Testis (tissue), 5 donors: ENCODE measurements at places on chromosomes 2 and 18. TPM values are rescaled to one million over a fixed set of nuclear protein-coding genes. Genes with fewer than 3 reads are reported as not detected.
A peak's percentile ranks its signal among the peaks of the same experiment; 100 is the strongest.

Gene SMCHD1
- total RNA-seq, result 111 TPM

Gene MBD1
- 200 TPM for total RNA-seq

Gene PLA2R1
- 5.3 TPM for total RNA-seq

Gene ALPP
- total RNA-seq, result 0.87 TPM

Gene LONRF2
- 17.7 TPM for total RNA-seq

Gene ERFE
- 9.5 TPM for total RNA-seq

Gene MRO
- 134 TPM for total RNA-seq

DNA sequence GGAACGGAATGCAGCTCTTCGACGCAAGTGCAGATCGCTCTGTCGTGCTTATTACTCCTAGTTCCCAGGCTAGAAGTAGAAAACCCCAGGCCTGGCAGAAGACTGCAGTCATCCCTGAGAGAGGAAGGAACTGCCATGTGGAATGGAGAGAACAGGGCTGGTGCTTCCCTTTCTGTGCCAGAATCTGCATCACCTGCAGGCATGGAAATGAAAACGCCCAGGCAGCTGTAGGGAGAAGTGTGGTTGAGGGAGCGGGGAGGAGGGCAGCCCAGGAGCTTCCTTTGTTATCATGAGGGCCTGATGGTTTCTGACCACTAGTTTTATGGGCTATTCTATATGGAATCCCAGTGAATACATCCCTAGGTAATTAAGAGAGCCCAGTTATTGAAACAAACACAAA, 79.4 kb upstream of the SMIM21 start:
- H3K36me3 ChIP-seq, result no peaks in the 10 kb centered on the region
- DNase-seq, result no peak
- H3K27me3 ChIP-seq, result no peaks in the 10 kb centered on the region

GRCh38 chr2:45533771-45534170, 77.3 kb downstream of the SRBD1 start:
- H3K4me1 ChIP-seq, result no peaks in the 10 kb centered on the region
- H3K4me3 ChIP-seq, result no peak overlapping the region
- H3K27me3 ChIP-seq, result no peaks in the 10 kb centered on the region
- DNase-seq, result no peak
- no peaks in the 10 kb centered on the region for H3K36me3 ChIP-seq
- no peak overlapping the region for H3K27ac ChIP-seq

DNA sequence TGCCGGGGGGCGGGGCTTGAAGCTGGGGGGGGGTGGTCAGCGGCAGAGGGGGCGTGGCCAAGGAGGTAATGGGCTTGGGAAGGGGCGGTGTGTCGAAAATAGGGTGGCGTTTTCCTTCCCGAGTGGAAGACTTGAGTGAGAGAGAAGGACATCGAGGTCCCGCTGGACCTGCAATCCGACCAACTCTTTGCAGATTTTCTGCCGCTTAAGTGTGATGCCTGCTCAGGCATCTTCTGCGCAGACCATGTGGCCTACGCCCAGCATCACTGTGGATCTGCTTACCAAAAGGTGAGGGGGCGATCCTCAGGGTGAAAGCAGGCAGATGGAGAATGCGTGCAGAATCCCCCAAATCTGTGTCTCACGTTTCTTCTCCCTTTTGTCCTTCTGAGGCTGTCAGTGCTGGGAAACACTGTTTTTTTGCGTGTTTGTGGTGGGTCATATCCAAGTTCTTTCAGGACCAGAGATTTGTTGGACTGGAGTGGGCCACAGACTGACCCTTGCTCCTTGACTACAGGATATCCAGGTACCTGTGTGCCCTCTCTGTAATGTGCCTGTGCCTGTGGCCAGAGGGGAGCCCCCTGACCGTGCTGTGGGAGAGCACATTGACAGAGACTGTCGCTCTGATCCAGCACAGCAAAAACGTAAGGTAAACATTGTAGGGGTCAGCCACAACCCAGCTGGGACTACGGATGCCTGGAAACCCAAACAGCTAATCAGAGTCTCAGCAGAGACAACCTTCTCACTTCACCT, 727 bp downstream of the ZFAND2B start:
- no peaks in the 10 kb centered on the region for H3K36me3 ChIP-seq
- no peaks in the 10 kb centered on the region for H3K27me3 ChIP-seq
- H3K4me1 ChIP-seq, result peaks cover 18% of the 10 kb centered on the region
- no peak for DNase-seq
- peak overlapping the region; percentile 97 for H3K27ac ChIP-seq

GRCh38 chr2:137521653-137522619, 442.3 kb upstream of the HNMT start:
- H3K27ac ChIP-seq, result no peak overlapping the region
- no peak for DNase-seq
- H3K4me3 ChIP-seq, result no peak overlapping the region
- no peaks in the 10 kb centered on the region for H3K27me3 ChIP-seq
- no peaks in the 10 kb centered on the region for H3K36me3 ChIP-seq

- no peak for DNase-seq
- H3K27me3 ChIP-seq, result no peaks in the 10 kb centered on the region
- no peak overlapping the region for H3K4me3 ChIP-seq
Measured at GRCh38 chr18:78995740-78996395, 16.2 kb downstream of the SALL3 start.

GRCh38 chr2:216533609-216534008, 35.0 kb downstream of the RPL37A start:
- no peaks in the 10 kb centered on the region for H3K27me3 ChIP-seq
- H3K27ac ChIP-seq, result no peak overlapping the region
- H3K4me3 ChIP-seq, result no peak overlapping the region

DNA sequence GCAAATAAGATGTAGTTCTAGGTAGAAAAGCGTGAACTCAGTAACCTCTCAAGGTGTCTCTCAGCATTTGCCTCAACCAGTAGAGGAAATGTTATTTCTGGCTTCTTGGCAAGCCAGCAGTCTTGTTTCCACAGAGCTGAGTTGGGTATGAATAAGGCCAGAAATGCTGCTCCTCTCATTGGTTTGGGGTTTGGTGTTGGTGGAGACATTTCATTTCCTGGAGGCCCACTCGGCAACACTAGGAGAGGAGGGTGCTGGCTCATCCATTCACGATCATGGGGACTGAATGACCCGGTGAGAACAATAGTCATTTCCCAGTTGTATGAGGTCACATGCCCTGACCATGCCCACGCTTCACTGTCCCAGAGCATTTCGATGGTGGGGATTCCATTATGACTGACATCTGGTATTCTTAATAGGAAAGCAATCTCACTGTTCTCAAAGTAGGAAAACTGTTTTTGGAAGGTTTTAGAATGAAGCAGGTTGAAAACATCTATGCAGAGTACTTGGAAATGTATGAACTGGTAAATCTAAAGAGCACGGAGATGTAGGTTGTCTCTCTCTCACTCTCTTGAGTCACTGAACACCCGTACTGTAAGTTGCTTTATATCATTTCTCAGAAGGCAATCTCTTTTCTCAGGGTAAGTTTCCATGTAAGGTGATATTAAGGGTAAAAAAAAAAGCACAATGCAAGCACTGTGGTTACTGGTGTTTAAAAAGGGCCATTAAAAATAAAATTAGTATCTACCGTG, 37.1 kb upstream of the CTLA4 start:
- no peak for DNase-seq
- no peak overlapping the region for H3K27ac ChIP-seq
- H3K27me3 ChIP-seq, result no peaks in the 10 kb centered on the region
- no peaks in the 10 kb centered on the region for H3K4me1 ChIP-seq
- no peak overlapping the region for H3K4me3 ChIP-seq
- no peaks in the 10 kb centered on the region for H3K36me3 ChIP-seq

DNA sequence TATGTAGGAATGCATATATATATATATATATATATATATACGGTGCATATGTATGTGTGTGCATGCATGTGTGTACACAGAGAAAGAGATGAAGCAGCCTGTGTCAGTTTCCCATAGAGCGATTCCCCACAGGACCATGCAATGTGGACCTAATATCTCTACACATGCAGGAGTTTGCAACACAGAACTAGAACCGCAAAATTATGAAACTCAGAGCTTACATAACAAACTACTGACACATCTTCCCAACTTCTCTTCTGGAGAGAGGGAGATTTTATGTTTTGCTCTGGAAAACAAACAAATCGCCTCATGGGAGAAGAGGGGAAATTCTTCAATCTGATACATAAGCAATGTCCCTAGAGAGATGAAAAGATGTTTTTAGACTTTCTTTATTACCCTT, 377.2 kb downstream of the LRATD1 start:
- no peak overlapping the region for H3K27ac ChIP-seq
- DNase-seq, result no peak
- H3K4me1 ChIP-seq, result no peaks in the 10 kb centered on the region
- no peaks in the 10 kb centered on the region for H3K27me3 ChIP-seq
- H3K4me3 ChIP-seq, result no peak overlapping the region
- no peaks in the 10 kb centered on the region for H3K36me3 ChIP-seq

DNA sequence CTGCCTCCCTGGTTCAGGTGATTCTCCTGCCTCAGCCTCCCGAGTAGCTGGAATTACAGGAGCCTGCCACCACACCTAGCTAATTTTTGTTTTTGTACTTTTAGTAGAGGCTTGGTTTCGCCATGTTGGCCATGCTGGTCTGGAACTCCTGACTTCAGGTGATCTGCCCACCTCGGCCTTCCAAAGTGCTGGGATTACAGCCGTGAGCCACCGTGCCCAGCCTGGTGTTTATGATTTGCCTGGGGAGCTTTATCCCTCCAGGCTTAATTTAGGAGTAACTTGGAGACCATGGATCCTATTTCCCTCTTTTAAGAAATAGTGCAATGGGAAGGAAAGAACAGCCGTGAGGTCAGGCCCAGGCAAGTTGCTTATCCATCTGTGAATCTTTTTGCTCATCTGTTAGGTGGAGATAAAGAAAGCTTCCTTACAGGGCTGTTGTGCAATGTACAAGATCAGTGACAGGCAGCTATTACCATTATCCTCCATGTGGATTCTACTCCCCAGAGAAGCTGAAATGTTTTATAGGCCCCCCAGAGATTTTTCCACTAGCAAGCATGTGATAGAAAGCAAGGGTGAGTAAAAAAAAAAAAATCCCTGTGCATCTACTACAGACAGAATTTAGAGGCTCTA, 104.9 kb upstream of the MGAT5 start:
- H3K4me1 ChIP-seq, result peaks cover 5% of the 10 kb centered on the region
- H3K27ac ChIP-seq, result no peak overlapping the region
- H3K36me3 ChIP-seq, result no peaks in the 10 kb centered on the region
- no peaks in the 10 kb centered on the region for H3K27me3 ChIP-seq
- no peak for DNase-seq

DNA sequence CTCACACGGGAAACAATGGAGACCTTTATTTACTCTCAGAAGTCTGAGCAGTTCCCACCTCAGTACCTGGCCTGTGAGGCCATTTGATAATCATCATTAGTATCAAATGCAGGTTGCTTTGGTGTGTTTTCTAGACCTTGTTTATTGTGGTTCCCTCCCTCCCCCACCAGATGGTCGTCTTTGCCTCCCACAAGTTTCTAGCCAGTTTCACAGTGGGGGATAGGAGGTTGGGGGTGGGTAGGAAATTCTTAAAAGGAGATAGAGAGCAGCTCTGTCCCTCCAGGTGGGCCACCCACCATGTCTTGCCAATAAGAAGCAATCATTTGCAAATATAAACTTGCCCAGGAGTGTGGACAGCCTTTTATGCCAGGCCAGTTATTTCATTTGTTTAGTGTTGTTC, 31.3 kb downstream of the SETBP1 start:
- no peak for DNase-seq
- H3K4me1 ChIP-seq, result peaks cover 16% of the 10 kb centered on the region
- H3K27me3 ChIP-seq, result no peaks in the 10 kb centered on the region
- no peak overlapping the region for H3K27ac ChIP-seq

- peak; percentile 58 for DNase-seq
- H3K36me3 ChIP-seq, result no peaks in the 10 kb centered on the region
- H3K4me1 ChIP-seq, result peaks cover 4% of the 10 kb centered on the region
- H3K4me3 ChIP-seq, result peak overlapping the region; percentile 27
- H3K27ac ChIP-seq, result no peak overlapping the region
- H3K27me3 ChIP-seq, result no peaks in the 10 kb centered on the region
Measured at GRCh38 chr2:218387369-218388194, 5.5 kb downstream of the SLC11A1 start.

DNA sequence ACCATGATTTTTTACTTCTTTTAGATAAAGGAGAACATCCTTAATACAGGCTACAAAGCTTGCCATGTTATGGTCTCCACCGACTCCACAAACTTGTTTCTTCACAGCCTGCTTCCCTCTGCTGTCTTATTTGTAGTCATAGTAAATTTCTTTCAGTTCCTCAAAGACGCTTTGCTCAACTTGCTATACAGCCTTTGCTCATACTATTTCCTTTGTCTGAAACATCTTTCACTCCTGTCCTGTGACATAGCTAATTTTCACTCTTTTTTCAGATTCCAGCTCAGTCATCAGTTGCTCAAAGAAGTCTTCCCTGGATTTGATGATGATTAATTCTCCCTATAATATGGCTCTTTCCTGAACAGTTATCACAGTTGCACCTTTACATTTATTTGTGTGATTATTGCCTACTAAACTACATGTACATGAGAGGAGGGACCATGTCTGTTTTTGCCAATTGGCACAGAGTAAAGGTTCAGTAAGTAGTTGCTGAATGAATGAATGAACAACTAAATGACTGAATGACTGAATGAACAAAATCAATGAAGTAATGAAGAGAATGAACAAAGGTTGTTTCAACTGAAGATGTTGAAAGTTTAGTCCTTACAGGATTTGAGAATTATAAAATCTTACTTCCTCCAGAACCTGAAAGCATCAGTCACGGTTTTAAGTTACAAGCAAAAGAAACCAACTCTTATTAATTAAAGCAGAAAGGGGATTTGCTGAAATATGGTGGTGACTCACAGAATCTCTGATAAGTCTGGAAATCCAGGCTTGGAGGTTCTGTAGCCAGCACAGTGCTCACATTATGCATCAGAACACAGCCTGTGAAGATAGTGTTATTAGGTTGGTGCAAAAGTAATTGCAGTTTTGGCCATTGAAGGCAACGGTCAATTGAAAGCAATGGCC, 186.4 kb upstream of the FAM98A start:
- H3K27ac ChIP-seq, result no peak overlapping the region
- no peaks in the 10 kb centered on the region for H3K27me3 ChIP-seq
- no peaks in the 10 kb centered on the region for H3K36me3 ChIP-seq
- H3K4me1 ChIP-seq, result no peaks in the 10 kb centered on the region
- DNase-seq, result no peak

DNA sequence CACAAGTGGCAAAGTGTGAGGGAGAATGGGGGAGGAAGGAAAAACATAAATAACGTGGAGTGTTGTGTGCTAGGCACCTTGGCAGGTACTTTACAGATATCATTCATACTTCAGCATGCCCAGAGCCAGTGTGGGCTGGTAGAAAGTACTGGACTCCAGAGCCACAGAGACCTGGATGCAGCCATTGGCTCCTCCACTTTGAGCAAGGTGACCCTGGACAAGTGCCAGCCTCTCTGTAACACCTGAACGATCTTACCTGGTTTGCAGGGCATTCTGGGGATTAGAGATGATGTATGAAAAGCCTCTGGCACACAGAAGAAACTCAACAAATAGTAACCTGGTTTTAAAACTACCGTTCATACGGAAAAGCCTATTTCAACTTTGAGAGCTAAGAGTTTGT, 6.3 kb downstream of the LOXHD1 start:
- H3K27ac ChIP-seq, result no peak overlapping the region
- no peak for DNase-seq
- H3K36me3 ChIP-seq, result no peaks in the 10 kb centered on the region
- H3K4me3 ChIP-seq, result no peak overlapping the region
- no peaks in the 10 kb centered on the region for H3K4me1 ChIP-seq

- DNase-seq, result no peak
- no peaks in the 10 kb centered on the region for H3K36me3 ChIP-seq
- no peak overlapping the region for H3K27ac ChIP-seq
- H3K4me1 ChIP-seq, result no peaks in the 10 kb centered on the region
- no peak overlapping the region for H3K4me3 ChIP-seq
Measured at GRCh38 chr18:79554321-79554720, 125.3 kb upstream of the CTDP1 start.
